Choroid plexus epithelial cell (primary cell): ENCODE measurements at places on chromosomes 4 and X.

DNA sequence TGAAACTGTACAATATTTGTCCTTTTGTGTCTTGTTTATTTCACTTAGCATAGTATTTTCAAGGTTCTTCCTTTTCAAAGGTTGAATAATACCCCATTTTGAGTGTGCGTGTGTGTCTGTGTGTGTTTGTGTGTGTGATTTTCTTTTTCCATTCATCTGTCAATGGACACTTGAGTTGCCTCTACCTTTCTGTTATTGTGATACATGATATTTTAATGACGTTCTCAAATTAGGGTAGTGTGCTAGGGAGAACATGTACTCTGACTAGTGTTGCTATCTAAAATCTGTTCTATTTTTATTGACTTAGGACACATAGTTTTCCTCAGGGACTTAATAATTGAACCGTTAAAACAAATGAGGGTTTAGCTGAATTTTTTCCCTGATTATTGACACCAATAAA, 9.9 kb downstream of the MMRN1 start:
- no peak for DNase-seq

- DNase-seq: no peak
Measured at GRCh38 chrX:21725916-21726315, 32.0 kb downstream of the SMPX start.

DNA sequence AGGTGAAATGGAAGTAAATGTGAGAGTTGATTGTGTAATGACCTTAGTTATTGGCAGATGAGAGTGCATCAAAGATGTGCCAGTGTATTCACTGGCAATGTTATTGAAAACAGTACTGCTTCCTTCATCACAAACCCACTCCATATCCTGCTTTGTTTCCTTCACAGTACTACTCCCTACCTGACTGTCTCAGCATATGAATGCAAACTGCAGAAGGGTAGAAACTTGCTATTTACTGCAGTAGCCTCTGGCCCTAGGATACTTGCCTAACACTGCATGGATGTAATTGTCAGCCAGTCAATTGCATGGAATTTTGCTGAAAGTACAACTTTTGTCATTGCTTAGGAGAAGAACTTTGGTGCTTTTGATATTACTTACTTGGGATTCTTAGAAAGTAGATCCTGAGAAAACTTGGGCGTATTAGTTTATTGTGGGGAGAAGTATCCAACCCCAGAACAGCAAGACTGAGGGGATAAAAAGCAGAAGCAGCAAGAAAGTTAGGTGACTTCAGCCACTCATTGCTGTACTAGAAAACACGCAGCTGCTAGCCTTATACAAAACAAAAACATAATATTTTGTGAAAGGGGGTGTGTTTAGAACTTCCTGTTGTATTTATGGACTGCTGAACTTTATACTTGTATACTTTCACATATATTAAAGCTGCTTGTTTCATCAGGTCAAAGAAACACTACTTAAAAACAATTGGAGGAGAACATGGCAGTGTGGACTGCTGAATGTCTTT, 219.0 kb downstream of the CCNG2 start:
- no peak for DNase-seq

- no peak for DNase-seq
Measured at GRCh38 chr4:139769364-139769763, 103.7 kb downstream of the MGST2 start.

DNA sequence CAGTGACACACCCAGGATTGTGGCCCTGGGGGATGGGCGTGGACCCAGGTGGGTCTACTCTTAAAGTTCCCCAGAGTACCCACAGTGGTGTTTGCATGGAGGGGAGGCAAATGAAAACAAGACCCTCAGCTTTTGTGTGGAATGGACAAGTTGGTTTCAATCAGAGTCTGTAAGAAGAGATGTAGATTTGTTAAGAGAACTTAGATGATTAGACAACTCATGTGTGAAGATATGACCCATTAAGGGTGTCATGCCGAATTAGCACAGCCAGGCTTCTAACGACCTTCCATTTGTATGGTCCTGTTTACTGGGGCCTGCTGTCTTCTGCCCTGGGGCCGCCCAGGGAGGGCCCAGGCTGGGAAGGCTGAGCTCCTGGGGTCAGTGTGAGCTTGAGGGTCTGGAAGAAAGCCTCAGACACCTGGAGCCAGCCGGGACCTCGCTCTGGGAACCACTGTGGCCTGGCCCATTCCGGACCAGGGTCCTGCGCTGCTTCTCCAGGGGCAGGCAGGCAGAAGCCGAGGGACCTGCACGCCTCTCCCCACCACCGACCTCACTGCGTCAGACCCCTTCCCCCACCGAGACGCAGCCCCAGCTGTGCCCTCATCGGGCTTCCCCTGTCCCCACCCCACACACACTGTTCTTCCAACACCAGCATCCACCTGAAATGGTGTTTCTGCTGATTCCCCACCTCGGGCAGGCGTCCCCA, 20.4 kb downstream of the UVSSA start:
- no peak for DNase-seq

DNA sequence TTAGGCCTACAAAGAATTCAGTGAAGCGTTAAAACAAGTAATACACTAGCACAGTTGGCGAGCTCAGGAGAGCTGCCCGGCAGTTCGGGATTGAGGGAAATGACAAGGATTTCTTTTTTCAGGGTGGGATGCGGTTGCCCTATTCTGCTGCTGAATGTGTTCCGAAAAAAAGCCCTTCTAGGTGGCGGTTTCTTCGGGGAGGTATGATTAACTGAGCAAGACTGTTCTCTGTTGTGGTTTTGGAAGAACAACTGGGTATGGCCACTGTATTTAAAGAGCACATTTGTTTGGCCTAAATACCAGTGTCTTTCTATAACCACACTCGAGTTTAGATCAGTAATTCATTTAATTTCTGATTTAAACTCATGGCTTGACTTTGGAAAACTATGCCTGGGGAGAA, 459.7 kb upstream of the FAT1 start:
- DNase-seq: no peak

- no peak for DNase-seq
Measured at GRCh38 chr4:149112109-149112508, 669.9 kb upstream of the NR3C2 start.

- DNase-seq: no peak
Measured at GRCh38 chrX:107323786-107324492, 117.5 kb downstream of the DNAAF6 start.

DNA sequence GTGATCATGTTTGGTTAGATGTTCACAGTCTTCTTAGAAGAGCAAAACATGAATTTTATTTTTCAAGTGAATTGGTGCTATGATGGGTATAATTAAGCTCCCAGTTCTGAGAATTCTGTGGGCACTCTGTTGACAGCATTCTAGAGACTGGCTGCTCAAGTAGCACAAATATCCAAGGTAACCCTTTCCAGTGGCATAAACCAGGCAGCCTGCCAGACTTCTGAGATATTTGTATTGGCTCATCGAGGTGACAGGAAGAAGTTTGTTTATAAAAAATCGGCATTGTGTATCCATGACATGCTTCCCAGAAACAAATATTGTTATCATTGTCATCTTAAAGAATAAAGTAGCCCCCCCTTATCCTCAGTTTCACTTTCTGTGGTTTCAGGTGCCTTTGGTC, 28.3 kb downstream of the LANCL3 start:
- DNase-seq: no peak

DNA sequence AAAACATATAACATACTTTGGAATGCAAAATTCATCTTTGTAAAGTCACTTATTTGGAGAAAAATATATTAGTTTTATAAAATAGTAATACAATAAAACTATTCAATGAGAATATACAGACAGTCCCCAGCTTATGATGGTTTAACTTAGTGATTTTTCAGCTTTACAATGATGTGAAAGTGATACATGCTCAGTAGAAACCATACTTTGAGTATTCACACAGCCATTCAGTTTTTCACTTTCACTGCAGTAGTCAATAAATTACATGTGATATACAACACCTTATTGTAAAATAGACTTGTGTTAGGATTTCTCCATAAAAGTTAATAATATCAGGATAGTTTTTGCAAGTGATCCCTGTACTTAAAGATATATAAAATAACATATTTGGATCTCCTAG, 436.0 kb downstream of the CENPC start:
- DNase-seq: no peak

GRCh38 chrX:96147681-96148080, 537.0 kb upstream of the DIAPH2 start:
- no peak for DNase-seq

GRCh38 chrX:135275973-135276372, 24.1 kb downstream of the ETDA start:
- no peak for DNase-seq

DNA sequence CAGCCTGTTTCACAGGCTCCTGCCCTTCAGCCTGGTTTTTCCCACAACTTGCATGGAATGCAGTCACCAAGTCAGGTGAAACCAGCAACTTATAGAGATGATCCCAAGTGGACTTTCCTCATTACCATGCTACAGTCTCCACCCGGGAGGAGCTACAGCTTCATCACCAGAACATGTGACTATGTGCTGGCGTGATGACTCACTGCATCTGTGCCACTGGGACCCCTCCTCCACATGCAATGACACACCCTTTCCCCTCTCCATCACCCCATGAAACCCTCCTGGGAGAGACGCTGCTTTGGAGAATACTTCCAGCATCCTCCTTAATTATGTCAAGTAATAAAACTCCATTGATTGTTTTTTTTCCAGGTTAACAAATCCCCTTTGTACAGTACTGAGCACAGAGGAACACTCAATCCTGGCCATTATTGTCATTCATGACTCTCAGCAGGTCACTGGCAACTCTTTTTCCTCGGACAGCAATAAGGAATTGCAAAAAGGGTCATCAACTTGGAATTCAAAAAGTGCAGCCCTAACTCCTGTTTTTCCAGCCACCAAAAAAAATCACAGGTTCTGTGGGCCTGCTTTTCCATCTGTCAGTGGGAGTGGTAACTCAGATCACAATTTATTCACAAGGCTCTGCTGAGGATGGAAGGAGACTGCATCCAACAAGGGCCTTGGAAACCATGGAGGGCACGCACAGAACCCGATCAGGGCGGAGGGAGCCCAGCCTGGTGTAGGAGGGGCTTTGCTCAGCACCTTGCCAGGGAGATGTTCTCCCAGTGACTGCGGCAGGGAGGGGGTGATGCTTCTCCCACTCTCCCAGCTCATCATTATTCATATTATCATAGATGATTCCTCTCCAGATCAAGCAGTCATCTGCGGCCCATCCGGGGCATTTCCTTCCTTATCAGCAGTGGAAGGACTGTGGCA, 17.4 kb downstream of the QDPR start:
- peak; percentile 71 for DNase-seq

DNA sequence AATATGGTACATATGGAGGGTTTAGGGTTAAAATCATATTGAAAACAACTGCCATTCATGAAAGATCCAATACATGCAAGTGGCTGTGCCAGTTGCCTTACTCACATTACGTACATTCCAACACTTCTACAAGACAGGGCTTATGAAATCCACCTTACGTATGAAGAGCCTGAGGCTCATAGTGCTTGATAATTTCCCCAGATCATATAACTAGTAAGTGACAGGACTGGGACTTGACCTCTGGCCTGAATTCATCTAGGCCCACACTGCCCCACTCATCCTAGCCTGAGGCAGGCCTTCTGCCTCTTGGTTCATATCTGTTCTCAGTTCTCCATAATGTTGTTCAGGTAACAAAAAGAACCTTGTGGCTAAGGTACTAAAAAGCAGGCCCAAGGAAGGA, 226.3 kb downstream of the FGF13 start:
- no peak for DNase-seq

DNA sequence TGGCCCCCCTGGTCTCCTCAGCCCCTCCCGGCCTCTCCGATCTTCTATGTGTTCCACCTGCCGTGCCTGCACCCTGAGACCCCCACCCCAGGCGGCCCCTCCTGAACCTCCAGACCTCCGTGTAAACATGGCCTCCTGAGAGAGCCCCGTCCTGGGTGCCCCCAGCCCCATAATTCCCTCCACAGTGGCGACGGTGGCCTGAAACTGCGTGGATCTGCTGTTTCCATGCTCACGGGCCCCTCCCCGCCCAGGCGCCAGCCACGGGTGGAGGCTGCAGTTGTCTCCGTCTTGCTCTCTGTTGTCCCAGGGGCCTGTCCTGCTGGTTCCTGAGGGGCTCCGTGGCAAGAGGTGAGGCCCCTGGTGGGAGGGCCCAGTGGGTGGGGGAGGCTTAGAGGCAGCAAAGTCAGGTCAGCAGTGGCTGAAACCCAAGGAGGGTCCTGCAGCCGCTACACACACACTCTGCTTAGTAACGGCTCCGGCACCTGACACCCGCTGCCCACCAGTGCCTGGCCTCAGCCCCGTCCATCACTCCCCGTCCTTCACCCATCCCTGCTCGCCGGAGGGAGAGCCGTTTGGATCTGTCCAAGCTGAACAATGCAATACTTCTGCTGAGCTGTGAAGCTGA, 75.8 kb downstream of the FAM53A start:
- DNase-seq: no peak

DNA sequence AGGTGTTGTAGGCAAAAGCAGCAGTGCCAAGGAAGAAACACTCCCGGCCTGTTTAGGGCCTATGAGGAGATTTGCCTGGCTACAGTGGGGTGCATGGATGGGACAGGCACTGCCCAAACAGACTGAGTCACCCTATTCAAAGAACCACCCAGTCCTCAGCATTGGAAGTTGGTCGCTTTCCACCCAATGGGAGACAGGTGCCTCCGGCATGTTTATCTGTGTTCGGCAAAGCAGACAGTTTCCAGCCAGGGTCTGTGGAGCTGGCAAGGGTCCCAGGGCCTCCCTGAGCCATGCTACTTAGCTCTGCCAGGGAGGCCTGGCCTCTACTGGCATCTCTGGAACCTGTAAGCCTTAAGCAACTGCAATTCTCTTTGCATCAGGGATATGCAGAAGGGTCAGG, 165.1 kb upstream of the ATP6AP2 start:
- DNase-seq: no peak

- no peak for DNase-seq
Measured at GRCh38 chr4:11497212-11497806, 68.6 kb upstream of the HS3ST1 start.

DNA sequence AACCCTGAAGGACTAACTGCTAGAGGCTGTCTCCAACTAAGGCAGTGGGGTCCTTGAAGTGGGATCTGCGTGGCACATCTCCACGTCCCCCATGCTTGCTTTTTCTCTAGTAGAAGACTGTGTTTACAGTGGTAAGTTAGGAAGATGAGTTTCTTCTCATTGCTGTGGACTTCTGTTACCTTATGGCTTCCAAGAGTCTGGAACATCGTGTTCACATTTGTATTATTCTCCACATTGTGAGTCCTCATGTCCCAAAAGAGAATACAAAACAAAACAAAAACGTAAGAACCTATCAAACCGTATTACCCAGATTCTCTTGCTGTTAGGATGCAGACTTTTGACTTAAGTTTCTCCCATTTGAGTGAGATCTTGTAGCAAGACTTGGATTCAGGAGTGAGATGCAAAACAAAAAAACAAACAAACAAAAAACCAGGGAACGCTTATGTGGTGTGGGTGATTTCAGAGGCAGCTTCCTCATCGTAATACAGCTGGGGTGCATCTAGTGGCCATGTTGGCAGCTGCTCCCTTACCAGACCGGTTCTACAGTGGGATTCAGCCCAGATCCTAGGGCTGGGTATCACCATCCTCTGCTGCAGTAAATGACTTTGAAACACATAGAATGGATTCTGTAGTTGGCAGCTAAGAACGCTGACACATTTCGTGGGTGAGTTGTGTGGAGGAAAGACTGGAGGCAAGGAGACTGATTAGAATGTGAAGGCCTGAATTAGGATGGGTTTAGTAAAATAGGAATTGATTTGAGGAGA, 41.3 kb downstream of the TMEM131L start:
- DNase-seq: no peak
